B cell (primary cell): ENCODE measurements at places on chromosomes 4 and X. TPM values are rescaled to one million over a fixed set of nuclear protein-coding genes. Genes with fewer than 3 reads are reported as not detected.

DNA sequence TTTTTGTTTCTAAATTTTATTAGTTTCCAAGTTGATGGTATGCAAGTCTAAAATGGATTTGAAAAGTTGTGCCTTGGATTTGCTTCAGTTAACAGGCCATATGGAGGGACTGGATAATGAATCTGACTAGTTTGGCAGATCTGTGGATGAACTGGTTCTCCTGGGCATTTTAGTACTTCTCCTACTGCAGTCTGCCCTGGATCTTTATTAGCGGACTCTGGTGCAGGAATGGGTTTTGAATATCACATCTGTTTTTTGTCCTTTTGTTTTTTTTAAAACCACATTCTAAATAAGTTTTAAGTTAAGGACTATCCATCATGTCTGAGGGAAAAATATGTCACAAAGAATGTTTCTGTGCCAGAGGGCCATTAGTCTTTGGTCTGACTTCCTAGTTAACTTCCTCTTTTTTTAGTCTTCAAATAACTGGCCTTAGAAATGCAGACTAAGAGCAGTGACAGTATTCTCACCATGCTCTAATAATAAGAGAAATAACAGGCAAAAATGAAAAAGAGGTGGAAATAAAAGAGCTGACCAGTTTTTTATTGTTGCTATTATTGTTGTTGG, 13.9 kb upstream of the DCK start:
- peak; percentile 53 for DNase-seq

GRCh38 chr4:153494562-153494961, 28.4 kb downstream of the TMEM131L start:
- DNase-seq: no peak

- no peak for DNase-seq
These were observed 6.6 kb downstream of the SYN1 start for GRCh38 chrX:47613082-47613481.

DNA sequence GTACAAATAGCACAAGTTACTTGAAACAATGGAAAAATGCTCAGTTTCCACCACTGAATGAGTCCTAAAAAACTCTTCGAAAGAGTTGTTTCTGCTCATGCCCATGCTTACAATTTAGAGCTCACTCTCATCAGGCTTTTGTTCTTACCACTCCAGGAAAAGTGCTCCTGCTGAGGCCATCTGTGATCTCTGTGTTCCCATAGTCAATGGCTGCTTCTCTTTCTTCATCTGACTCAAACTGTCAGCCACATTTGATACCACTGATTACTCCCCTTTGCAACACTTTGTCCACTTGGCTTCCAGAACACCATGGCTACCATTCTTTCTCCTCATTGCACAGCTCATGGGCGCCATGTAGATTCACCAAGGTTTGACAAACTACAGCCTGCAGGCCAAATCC, 80.0 kb upstream of the SLC34A2 start:
- DNase-seq: no peak

SLC39A8 gene
- polyA plus RNA-seq: 2.4 and 3.6 TPM in 2 replicates

GRCh38 chrX:45428831-45429230, 228.2 kb upstream of the DIPK2B start:
- DNase-seq: no peak

DNA sequence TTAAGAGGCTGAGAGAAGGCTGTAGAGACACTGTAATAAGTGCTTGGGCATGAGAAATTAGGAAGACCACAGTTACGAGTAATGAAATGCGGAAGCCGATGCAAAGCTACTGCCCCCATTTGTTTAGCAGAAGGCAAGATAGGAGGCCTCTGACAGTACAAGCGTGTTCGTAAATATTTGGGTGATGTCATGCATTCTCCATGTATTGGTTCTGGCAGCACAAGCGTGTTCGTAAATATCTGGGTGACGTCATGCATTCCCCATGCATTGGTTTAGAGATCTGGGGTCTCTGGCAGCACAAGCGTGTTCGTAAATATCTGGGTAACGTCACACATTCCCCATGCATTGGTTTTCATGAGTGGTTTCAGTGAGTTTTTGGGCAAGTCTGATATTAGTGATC, 661.5 kb upstream of the FRG1 start:
- DNase-seq: no peak
